ENCODE measurements at places on chromosomes 3 and 15. TPM values are rescaled to one million over a fixed set of nuclear protein-coding genes. Genes with fewer than 3 reads are reported as not detected.

P3H2 gene
- 1.5 TPM for total RNA-seq

ARRDC4 gene
- 90.5 TPM for total RNA-seq

DNA sequence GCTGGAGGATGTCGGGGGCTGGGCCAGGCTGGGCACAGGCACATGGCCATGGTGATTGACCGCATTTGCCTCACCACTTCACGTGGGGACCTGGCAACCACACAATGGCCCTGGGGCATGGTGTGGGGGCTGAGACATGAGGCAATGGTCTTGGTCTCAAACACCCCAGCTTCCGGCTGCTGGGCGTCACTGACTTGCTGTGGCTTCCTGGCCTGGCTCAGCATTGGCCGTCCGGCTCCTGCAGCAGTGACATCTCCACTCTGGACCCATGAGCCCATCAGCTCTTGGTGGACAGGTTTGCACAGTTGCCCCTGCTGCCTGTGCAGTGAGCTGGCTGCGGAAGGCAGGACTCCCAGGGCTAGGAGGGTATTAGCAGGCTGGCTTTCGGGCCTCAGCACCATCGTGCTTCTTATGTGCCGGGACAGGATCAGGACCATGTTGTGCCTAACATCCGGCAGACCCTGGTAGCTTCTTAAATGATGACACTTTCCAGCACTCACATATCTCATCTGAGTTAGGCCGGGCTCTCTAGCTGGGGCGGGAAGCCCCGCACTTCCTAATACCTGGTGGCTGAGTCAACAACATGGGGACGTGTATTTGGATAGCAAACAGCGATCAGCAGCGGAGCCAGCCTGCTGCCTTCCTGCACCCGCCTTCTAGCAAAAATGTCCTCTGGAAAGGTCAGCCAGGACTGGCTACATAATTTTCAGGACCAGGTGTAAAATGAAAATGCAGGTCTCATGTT, 34.1 kb downstream of the ZNF710 start:
- ATAC-seq = no peak

GRCh38 chr3:189188466-189188865, 16.7 kb downstream of the TPRG1 start:
- no peak for ATAC-seq

- ATAC-seq = no peak
Measured at GRCh38 chr3:195207731-195208130, 63.2 kb downstream of the XXYLT1 start.

DNA sequence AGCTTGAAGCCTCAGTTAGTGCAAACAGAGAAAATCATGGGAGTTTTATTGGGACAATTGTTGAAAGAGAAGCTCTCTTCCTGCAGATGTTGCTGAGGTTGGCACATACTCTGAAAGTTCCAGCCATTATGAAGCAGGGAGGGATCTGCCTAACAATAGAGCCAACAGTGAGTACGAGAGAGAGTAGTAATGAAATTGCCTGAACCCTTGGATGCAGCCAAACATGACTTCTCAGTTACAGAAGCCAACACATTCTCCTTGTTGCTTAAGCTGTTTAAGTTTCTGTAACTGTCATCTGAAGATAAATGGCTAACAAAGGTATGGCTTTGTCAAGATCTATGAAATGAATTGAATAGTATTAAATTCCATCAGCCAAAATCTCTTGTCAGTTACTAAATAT, 211.0 kb upstream of the TTC14 start:
- no peak for ATAC-seq

GRCh38 chr3:9399746-9400145, 2.3 kb downstream of the SETD5 start:
- peak; percentile 13 for ATAC-seq

DNA sequence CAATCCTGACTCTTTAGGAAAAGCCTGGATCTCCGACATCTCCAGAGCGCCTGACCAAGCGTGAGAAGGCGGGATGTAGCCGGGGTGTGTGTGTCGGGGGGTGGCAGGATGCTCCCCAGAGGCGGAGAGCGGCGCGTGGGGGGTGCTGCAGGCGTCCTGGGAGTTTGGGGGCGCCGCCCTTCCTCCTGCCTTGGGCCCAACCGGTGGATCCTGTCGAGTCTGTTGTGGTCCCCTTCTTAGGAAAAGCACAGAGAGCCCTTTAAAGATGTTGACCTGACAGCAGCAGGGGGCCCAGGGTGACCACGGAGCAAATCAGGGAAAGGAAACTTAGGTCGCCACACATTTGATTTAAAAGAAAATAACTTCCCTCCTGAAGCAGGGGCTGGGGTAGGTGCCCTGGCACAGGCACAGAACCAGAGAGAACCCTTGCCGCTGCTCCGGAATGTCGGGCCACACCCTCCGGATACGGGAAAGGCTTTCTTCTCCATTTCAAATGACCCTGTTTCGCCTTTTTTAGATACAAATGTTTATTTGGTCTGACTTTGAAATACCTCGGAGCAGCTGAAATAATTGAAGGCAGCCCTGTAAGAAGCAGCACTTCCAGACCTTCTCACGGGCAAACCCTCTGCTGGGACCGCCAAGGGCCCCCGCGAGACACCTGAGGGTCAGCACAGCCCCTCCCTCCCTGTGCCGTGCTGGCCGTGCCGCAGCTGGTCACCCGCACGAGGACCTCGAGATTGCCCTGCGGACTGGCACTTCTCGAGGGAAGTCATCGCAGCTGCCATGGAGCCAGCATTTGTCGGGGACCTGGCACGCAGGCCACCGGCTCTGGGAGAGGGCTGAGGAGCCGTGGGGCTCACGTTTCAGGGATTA, 102.9 kb upstream of the KLF13 start:
- ATAC-seq = peak; percentile 72

- ATAC-seq = no peak
Measured at GRCh38 chr3:50623840-50624474, 7.0 kb downstream of the MAPKAPK3 start.

- no peak for ATAC-seq
Measured at GRCh38 chr3:118817748-118818165, 216.9 kb downstream of the IGSF11 start.

DNA sequence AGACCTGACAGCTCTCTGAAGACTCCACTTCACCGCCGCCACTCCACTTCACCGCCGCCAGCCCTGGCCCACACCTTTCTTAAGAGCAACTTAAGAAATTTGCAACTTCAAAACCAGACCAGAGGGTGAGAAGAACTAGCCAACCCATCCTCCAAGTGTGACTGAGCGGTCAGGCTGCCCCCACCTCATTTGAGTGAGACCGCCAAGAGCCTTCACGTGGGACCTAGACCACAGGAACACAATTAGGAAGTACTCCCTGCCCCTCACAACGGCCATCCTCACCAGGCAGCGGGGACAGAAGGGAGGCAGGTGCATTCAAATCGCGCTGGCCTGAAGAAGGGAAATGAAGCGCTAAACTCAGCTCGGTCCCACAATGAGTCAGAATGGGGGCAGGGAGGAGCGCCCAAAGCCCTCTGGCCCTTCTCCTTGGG, 156.8 kb upstream of the BCL6 start:
- ATAC-seq = no peak

DNA sequence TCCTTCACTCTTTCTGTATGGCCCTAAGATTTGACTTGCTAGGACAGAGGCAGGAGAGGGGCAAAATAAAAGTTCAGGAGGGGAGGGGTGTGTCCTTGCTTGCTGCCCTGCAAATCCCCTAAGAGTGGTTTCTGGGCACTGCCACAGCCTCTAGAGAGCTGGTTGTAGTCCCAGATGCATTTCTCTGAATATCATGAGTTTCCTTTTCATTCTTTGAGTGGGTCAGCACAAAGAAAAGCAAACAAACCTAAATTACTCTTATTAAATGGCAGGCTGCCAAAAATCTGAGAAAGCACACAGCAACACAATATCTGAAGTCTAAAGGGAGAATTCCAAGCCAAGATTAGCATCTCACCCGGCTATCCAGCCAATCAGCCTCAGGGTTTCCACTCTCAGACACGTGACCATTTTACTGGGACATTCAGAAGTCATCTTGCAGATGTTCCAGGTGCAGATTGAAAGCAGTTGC, 919.3 kb downstream of the TUSC7 start:
- ATAC-seq = peak; percentile 35

Data from motor neuron (in vitro differentiated cells).